ENCODE measurements at places on chromosomes 5 and 9.

- no peak for DNase-seq
These were observed 61.8 kb downstream of the ACER2 start for GRCh38 chr9:19470567-19470966.

DNA sequence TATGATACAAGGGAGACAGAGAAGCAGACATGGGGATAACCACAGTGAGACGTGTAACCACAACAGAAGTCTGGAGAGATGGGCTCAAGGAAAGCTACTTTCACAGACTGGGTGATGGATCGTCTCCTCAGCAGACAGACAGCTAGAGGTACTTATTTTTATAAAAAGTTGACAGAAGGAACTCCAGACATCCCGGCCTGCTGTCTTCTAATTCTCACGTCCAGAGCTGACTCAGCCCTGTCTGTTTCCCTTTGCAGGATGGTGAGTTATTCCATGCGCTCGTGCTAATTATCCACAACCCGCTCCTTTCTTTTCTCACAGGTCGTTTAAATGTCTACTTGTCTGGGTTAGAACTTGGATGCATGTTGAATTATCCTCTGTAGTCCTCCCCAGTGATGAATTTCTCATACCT, 304.5 kb downstream of the CWC27 start:
- no peak for DNase-seq

- no peak for DNase-seq
These were observed 55.1 kb downstream of the LOX start for GRCh38 chr5:122022966-122023365.

DNA sequence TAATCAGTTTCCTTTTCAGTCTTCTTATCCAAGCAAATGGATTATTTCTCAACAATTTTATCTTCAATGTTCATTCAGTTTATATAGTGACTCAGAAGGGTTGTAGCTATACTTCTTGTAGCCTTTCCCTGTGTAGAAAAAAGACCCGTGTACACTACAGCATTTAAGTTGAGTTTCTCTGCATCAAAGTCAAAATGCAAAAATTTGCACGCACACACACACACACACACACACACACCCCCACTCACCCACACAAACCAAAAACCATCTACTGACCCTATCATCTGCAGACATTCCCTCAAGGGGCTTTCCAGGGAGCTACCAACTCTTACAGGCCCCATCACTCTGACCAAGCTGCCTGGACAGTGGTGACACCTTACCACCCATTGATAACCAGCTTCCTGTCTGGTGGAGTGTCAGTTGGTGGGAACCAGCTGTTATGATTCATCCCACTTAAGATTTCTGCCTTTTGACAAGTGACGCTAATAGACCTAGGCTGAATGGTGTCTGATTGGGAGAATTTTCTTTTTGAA, 12.2 kb upstream of the ELL2 start:
- DNase-seq, result no peak

DNA sequence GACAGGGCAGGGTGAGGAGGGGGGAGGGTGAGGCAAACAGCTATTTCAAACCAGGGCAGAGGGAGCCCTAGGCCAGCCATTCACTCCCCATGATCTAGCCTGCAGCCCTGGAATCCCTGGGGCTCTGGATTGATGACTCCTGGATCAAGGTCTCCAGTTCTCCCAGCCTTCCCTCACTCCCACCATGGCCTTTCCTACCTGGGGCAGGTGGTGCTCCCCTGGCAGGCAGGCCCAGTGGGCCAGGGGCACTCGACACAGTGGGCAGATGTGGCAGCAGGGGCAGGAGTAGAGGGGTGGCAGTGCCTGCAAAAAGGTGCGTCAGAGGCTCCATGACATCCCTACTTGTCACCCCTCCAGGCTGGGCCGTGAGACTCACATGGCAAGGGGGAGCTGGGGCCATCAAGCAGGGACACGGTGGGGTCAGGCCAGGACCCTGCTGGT, 6.0 kb downstream of the KIF12 start:
- DNase-seq, result no peak
